ENCODE measurements at places on chromosomes 12 and 14. TPM values are rescaled to one million over a fixed set of nuclear protein-coding genes. Genes with fewer than 3 reads are reported as not detected.

- no peaks in the 10 kb centered on the region for H3K36me3 ChIP-seq
- no peak overlapping the region for H3K27ac ChIP-seq
- no peak overlapping the region for H3K4me3 ChIP-seq
- no peaks in the 10 kb centered on the region for H3K27me3 ChIP-seq
These were observed 36.2 kb upstream of the TMX1 start for GRCh38 chr14:51203881-51204280.

DNA sequence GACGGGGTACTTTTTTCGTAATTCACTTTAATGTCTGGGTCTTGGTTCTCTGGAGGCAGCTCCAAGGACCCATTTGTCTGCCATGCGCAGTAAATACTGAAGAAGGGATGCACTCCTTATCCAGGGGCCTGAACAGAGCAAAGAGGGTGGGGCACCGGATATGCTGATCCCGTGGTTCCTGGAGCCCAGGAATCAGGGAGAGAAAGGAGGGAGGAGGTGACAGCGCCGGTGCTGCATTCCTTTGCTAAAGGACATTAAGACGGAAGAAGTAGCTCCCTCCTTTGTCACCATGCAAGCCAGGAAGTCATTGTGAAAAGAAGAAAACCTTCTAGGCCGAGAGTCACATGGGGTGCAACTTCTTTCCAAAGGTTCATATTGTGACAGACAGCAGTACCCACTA lies 1057.7 kb downstream of the VRK1 start:
- no peak for DNase-seq
- H3K27me3 ChIP-seq, result no peaks in the 10 kb centered on the region
- H3K36me3 ChIP-seq, result no peaks in the 10 kb centered on the region
- no peak overlapping the region for H3K4me3 ChIP-seq

- no peaks in the 10 kb centered on the region for H3K36me3 ChIP-seq
- DNase-seq, result peak; percentile 97
- H3K4me3 ChIP-seq, result peak within 1 kb of the TSS; percentile 58
- peak within 1 kb of the TSS; percentile 88 for H3K27ac ChIP-seq
- H3K4me1 ChIP-seq, result peaks cover 66% of the 10 kb centered on the region
These were observed at the start of gene KRT80 for GRCh38 chr12:52191841-52192791. Gene KRT80, minus strand, starts transcription at chr12:52192014. Its CDS starts 112 bp downstream, at chr12:52191902.

DNA sequence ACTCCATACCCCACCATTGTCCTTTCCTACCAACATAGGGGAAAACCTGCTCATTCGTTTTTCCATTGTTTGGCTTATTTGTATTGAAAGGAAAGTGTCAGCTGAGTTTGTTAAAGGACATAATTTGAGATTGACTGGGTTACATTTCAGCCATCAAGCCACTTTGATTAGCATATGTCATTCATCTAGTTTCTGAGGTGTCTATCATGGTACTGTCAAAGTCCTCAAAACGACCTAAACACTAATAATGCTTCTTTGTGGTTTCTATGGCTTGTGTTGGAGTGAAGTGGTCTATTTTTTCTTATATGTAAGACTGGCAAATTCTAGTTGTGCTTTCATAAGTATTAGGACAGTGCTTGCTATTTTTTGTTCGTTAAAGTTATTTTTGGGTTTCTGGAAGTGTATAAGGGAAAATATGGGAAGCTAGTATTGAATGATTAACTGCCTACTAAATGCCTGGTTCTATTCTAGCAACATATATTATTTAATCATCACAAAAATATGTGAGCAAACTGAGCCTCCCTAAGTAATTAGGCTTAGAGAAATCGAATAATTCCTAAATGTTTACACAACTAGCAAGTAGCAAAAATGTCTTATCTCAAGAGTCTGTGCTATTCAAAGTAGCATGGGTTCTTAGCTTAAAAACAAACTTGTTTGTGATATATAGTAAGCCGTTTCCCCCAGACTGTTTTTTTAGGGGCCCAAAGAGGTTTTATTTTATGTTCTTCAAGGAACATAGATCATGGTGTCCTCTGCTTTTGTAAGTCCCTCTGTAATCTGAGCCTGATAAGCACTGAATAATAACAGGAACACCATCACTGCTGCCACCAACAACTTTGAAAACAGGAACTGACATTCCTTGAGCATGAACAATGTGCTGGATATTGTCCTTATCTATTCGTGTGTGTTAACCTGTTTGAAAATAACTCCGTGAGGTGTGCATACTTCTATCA lies 67.1 kb downstream of the DERA start:
- H3K36me3 ChIP-seq, result no peaks in the 10 kb centered on the region
- H3K27ac ChIP-seq, result no peak overlapping the region
- peaks cover 23% of the 10 kb centered on the region for H3K4me1 ChIP-seq
- no peak overlapping the region for H3K4me3 ChIP-seq

GRCh38 chr12:115470977-115471376 lies 787.0 kb upstream of the TBX3 start:
- no peak for DNase-seq
- no peaks in the 10 kb centered on the region for H3K4me1 ChIP-seq
- no peak overlapping the region for H3K27ac ChIP-seq

DNA sequence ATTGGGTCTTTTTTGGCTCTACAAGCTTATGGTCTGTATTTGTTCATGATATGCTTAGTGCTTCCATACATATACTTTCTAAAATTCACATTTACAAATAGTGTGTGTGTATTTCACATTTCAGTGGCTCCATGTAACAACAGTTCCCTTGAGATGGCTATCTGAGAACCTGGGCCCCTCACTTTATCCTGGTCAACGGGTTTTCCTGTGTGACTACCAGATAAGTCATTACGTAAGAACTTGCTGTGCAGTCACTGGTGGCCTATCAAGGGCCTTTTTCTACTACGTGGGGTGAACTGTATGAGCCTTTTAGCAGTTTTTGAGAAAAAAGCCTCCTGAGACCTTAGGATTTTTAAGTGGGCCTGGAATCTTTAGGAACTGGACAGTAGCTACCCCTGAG lies 454.1 kb downstream of the PCNX1 start:
- peaks cover 7% of the 10 kb centered on the region for H3K4me1 ChIP-seq
- H3K27me3 ChIP-seq, result no peaks in the 10 kb centered on the region
- H3K4me3 ChIP-seq, result no peak overlapping the region

DNA sequence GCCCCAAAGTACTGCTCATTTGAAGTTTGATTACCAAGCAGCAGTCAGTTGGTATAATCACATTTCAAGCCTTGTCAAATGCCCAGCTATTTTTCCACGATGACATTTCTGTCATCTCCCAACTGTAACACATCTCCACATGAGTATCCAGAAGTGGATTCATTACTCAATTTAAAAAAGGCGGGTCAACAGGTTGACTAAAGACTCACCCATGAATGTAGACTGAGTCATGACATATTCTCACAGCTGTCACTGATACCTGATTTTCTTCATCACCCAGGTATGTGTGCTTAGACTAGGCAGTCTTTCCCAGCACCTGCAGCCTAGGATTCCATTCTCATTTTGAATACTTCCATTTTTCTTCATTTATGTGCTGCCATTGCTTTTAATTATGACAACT lies 75.1 kb upstream of the DBX2 start:
- no peak overlapping the region for H3K27ac ChIP-seq
- 0 out of 2 replicates have a peak, but pooled peaks cover 4% of the 10 kb centered on the region for H3K27me3 ChIP-seq
- no peaks in the 10 kb centered on the region for H3K36me3 ChIP-seq
- H3K4me1 ChIP-seq, result no peaks in the 10 kb centered on the region

- DNase-seq, result peak; percentile 11
- H3K4me3 ChIP-seq, result no peak overlapping the region
These were observed 41.0 kb downstream of the TFCP2 start for GRCh38 chr12:51131745-51132521.

GRCh38 chr12:43357141-43357540 lies 194.9 kb downstream of the ADAMTS20 start:
- H3K27me3 ChIP-seq, result no peaks in the 10 kb centered on the region
- H3K4me3 ChIP-seq, result no peak overlapping the region
- H3K27ac ChIP-seq, result no peak overlapping the region
- no peaks in the 10 kb centered on the region for H3K4me1 ChIP-seq
- DNase-seq, result no peak

GRCh38 chr14:91568626-91569025 lies 58.5 kb upstream of the PPP4R3A start:
- no peak overlapping the region for H3K27ac ChIP-seq
- H3K4me1 ChIP-seq, result no peaks in the 10 kb centered on the region
- H3K4me3 ChIP-seq, result no peak overlapping the region
- no peaks in the 10 kb centered on the region for H3K27me3 ChIP-seq
- no peaks in the 10 kb centered on the region for H3K36me3 ChIP-seq

DNA sequence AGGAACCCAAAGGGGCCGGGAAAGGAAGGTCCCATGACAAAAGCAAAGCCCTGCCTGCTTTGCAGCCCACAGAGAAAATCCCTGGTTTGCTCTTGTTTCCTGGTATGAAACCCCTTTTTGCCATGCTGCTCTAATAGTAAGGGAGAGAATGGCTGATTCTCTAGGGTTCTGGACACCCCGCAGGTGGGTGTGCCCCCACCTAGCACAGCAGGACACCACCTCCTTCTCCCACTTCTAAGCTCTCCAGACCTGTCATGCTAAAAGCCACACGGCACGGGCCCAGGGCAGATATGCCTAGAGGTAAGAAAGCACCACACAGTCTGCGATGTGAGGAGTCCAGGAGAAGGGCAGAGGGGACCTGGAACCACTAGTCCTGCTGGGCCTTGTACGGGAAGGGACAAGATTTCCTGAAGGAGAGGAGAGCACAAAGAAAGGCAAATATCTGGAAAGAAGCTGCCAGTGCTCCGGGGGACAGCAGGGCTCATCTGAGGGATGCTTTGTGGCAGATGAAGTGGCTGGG lies 113.3 kb downstream of the BCL11B start:
- H3K27ac ChIP-seq, result no peak overlapping the region
- no peak for DNase-seq
- no peak overlapping the region for H3K4me3 ChIP-seq
- no peaks in the 10 kb centered on the region for H3K36me3 ChIP-seq
- peaks cover 3% of the 10 kb centered on the region for H3K4me1 ChIP-seq

- H3K27me3 ChIP-seq, result no peaks in the 10 kb centered on the region
- peaks cover 15% of the 10 kb centered on the region for H3K4me1 ChIP-seq
- peaks cover 5% of the 10 kb centered on the region for H3K36me3 ChIP-seq
- DNase-seq, result peak; percentile 88
- H3K4me3 ChIP-seq, result no peak overlapping the region
These were observed 20.7 kb upstream of the NEK9 start for GRCh38 chr14:75147423-75148071.

- H3K27ac ChIP-seq, result no peak overlapping the region
- no peak overlapping the region for H3K4me3 ChIP-seq
- H3K4me1 ChIP-seq, result no peaks in the 10 kb centered on the region
- DNase-seq, result no peak
- no peaks in the 10 kb centered on the region for H3K27me3 ChIP-seq
These were observed 9.1 kb upstream of the CARMIL3 start for GRCh38 chr14:24042746-24043145.

CACNA2D4 gene
- 2.7 TPM for total RNA-seq

TOMM20L gene
- total RNA-seq, result not detected

PROX2 gene
- not detected for total RNA-seq

CIROP gene
- total RNA-seq, result not detected

SPIC gene
- total RNA-seq, result not detected
